Activated CD8-positive, alpha-beta memory T cell treated with anti-CD3 and anti-CD28 coated beads, Interleukin-2, amount 10 ng/mL, durations not matched to agents 7 days and 5 days (primary cell): ENCODE measurements at places on chromosomes 2 and 18.
A peak's percentile ranks its signal among the peaks of the same experiment; 100 is the strongest.

GRCh38 chr18:72986103-72986502 lies 118.3 kb upstream of the NETO1 start:
- DNase-seq: no peak

DNA sequence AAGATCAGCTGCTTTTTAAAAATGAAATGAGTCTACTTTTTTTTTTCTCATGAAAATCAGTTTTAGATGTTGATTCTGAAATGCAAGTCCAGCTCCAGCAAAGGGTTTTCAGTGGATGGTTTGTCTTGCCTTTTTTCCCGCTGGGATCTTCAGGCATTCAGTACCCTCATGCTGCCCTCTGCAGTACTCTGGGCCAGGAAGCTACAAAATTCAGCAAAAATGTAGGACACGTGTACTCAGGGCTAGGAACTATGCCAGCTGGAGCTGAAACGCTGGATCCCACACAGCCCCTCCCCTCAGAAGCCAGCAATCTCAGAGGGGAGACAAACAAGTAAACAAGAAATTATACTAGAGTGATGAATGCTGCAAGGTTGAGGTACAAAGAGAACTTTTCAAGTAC lies 97.3 kb downstream of the MMADHC start:
- no peak for DNase-seq

- DNase-seq: no peak
Measured at GRCh38 chr2:84493514-84493913, 22.8 kb upstream of the DNAH6 start.

GRCh38 chr2:226079196-226079595 lies 679.7 kb downstream of the NYAP2 start:
- DNase-seq: no peak

DNA sequence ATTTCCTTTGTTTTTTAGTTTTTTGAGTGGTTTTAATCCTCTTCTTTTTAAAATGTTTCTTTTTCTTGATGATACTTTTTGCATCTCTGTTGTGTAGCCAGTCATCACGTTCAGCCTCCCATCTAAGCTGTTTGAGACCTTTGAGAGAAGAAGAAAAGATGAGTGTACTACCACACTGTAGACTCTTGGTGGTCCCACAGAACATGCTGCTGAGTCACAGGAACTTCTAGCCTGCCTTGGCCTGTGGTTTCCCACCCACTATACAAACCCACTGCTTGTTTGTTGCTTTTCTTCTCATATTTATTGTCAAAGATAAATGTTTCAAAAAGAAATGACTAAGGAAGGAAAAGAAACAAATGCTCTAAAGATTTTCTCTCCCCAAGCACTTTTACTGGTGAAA lies 5.5 kb downstream of the CEBPZOS start:
- peak; percentile 88 for DNase-seq

GRCh38 chr2:8822218-8822617 lies 15.2 kb downstream of the KIDINS220 start:
- no peak for DNase-seq

- DNase-seq: no peak
Measured at GRCh38 chr2:71512386-71512785, 59.0 kb downstream of the DYSF start.

DNA sequence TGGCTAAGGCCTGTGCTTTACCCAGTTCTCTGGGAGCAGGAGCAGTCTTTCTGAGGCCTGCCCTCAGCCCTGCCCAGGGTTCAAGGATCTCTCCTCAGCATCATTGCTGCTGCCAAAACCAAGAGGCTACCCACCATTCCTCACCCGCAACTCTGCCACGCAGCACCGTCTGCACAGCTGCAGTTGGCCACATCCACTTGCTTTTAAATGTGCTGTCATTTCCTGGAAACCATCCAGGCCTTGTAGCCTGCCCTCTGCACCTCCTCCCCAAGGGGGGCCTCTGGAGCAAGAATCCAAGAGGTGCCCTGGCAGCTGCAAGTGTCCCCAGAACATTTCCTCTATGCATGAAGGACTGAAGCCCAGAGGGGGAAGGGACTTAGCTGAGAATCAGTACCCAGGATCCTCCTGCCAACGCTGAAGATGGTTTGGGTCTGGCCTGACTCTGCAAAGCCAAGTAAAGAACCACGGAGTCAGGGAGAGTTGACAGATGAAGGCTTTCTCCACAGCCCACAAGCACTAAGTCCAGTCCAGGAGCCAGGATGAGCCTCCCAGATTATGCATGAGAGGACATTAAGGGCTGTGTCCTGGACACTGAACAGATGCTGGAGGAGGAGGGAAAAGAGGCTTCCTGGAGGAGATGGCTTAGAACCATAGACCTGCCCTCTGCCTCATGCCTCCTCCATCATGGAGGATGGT lies 14.9 kb downstream of the EMX1 start:
- DNase-seq: peak; percentile 60

DNA sequence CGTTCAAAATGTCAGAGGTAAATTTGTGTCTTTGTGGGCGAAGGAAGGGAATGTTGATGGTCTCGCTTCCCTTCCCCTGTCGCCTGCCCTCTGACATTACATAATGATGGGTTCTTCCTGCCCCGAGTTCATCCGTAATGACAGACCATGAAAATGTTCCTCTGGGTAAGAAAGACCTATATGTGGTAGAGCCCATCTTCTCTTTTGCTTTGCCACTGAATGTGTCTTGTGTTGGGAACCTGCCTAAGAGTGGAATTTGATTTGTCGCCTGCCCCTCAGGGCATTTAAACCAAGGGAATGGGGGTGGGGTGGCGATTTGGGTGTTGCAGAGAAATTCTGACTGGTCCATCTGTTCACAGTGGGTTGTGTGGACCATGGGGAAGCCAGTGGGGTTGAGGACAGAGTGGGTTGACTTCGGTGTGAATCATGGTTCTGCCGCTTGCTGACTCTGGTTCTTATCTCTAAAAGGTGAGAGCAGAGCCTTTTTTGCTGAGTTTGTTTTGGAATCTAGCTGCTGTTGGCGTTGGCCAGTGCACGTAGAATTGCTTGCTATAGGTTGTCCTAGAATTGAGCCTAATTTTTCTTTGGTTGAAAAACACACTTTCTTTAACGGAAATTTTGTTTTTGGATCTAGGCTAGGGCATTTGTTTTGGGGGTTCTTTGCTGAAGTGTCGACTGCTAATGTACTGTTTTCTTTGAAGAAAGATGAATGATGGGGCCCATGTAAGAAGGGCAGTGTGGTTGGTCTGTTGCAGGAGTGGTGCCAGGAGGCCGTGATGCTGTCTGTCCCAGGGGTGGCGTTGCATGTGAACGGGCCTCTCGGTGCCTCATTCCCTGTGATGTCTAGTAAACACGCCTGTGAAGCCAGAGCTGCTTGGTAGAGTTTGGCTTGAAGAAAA lies 1.3 kb downstream of the INPP4A start:
- DNase-seq: peak; percentile 70

GRCh38 chr2:211879323-211879722 lies 659.3 kb downstream of the ERBB4 start:
- no peak for DNase-seq

- DNase-seq: no peak
Measured at GRCh38 chr2:11433822-11434221, 32.1 kb downstream of the E2F6 start.

GRCh38 chr18:32297579-32298170 lies 107.8 kb downstream of the MEP1B start:
- no peak for DNase-seq

- DNase-seq: no peak
Measured at GRCh38 chr18:54386043-54386442, 28.3 kb downstream of the C18orf54 start.

- DNase-seq: no peak
Measured at GRCh38 chr2:32963941-32964340, 17.2 kb downstream of the LTBP1 start.

GRCh38 chr2:233053928-233054784 lies 6.0 kb upstream of the INPP5D start:
- DNase-seq: peak; percentile 76

- DNase-seq: no peak
Measured at GRCh38 chr2:58427572-58428095, 186.5 kb upstream of the FANCL start.
